ENCODE measurements at places on chromosomes 3 and 15.

GRCh38 chr3:140521751-140522445, 156.0 kb upstream of the TRIM42 start:
- no peak for DNase-seq

- DNase-seq: no peak
Measured at GRCh38 chr3:19392150-19392549, 243.8 kb downstream of the KCNH8 start.

DNA sequence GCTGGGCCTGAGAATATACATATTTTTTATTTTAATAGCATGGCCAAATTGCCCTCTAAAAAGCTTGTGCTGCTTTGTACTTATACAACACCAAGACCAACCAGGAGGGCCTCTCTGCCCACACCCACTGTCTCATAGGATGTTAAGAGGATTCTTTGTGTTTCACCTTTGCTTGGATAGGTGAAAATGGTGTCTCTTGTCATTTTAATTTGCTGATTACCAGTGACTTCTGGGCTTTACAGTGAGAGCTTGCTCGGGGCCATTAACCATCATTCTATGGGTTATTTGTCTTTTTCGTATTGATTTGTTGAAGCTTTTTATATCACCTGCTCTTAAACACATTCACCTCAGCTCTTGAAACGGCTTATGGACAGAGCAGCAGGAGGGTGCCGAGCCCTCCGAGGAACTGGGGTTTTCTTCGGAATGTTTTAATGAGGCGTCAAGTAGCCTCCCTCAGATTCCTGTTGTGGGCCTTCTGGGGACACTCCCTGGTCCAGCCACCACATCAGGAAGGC, 10.5 kb downstream of the PTH1R start:
- no peak for DNase-seq

GRCh38 chr3:143123353-143123984, 3.9 kb downstream of the CHST2 start:
- no peak for DNase-seq

DNA sequence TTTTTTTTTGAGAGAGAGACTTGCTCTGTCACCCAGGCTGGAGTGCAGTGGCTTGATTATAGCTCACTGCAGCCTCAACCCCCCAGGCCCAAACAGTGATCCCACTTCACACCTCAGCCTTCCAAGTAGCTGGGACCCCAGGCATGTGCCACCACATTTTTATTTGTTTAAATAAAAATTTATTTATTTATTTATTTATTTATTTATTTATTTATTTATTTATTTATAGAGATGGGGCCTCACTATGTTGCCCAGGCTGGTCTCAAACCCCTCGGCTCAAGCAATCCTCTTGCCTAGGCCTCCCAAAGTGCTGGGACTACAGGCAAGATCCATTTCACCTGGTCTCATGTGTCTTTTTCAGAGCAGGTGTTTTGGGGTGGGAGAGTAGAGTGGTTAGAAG, 15.5 kb downstream of the CAPN3 start:
- no peak for DNase-seq

GRCh38 chr3:12959410-12959809, 113.8 kb downstream of the IQSEC1 start:
- no peak for DNase-seq

DNA sequence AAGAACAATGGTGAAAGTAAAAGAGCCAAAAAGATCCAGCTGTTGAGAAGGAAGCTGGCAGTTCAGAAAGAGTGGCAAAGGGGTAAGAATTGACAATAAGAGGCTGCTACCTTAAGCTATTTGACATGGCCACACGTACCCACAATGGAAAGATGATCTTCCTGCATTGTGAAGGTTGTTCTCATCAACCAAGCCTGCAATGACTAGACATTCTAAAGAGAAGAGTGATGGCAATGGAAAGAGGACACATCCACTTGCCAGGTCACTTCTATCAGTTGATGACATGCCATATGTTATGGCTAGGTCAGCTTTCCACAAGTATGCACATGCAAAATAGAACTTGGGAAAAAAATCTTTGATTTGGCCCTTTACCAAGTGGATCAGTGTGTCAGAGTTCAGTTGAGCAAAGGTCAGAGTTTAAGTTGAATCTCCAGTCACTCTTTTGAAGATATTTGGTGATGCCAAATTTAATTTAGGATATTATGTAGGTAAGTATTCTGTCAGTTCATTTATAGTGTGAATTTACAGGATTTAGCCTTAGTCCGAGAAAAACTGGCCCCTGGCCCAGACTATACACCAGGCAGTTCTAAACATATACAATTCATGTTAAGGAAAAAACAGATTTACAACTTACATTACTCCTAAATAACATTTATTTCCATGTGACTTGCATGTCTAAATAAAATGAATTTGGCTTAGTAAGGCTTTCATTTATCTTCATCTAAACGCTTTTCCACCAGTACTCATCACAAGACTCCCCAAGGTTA, 104.9 kb upstream of the FLNB start:
- DNase-seq: no peak
